ENCODE measurements at places on chromosomes 16 and 17.

- no peak for DNase-seq
Observed at GRCh38 chr16:14117051-14117450, 45.9 kb downstream of the MRTFB start.

DNA sequence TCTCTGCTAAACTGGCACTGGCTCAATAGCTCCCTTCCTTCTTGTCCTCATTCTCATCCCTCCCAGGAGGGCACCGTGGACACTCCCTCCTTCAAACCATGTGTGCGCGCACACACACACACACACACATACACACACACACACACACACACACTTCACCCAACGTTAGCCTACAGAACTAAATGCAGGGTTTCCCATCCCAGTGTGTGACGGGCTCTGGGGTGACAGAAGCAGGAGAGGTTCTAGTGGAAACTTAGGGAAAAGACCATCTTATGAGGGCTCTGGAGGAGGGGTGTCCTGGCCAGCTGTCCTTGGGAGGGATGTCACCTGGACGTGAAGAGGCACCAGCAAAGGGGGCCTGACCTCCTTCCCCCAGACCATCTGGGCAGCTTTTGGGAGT is 19.7 kb downstream of the OSBPL7 start:
- no peak for DNase-seq

DNA sequence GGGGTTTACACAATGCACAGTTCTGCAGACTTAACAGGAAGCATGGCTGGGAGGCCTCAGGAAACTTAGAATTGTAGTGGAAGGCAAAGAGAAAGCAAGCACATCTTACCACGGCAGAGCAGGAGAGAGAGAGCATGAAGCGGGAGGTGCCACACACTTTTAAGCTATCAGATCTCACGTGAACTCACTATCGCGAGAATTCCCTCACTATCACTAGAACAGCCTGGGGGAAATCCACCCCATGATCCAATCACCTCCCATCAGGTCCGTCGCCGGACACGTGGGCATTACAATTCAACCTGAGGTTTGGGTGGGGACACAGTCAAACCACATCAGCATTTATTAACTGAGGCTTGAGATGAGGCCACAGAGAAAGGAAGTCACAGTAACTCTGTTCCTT is 326.7 kb downstream of the C16orf95 start:
- DNase-seq = no peak

DNA sequence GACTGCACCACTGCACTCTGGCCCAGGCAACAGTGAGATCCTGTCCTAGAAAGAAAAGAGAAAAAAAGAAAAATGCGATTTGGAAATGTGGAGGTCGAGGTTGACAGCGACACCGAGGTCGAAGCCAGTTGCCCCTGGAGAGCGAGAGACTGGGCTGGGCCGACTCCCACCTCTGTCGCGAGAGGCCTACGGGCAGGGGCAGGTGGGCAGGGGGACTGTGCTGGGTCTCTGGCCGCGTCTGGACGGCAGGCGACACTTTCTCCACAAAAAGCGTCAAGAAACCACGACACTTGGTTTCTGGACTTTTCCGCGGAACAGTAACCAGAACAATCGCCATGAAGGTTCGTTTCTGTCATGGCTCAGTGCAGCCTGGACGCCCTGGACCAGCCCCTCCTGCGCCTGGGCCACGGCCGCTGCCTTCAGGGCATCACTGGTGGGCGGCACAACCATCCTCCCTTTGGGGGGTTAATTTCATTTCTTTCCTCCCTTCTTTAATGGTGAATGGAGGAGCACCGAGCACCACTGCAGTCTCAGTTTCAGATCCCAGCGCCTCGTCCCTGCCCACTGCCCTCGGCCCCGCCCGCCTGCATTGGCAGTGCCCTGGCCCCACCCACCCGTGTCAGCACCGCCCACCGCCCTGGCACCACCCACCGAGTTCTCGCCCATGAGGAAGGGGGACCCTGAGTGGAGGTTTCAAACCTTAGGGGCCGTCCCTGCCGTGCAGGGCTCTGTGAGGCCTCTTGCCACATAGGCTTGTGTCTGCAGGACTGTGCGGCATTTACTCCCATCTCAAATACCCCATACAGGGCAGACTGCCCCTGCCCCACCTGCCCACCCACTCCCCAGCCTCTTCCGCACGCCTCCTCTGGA is 18.5 kb upstream of the CDH15 start:
- DNase-seq = no peak

DNA sequence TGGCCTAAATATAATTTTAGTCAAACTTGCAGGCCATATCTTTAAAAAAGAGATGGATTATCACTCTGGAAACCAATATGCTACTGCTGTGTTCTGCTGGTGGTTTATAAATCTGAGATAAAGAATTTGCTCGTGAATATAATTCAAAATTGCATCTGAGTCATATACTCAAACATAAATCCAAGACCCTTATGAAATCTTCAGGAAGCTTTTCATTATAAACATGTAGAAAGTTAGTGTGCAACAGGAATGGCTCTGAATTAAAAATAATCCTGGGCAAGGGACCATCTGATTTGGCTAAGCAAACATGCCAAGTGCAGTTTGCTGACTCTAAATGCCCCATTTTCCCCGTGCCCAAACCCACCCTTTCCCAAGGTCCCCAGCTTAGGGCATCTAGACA is 57.3 kb downstream of the TEX2 start:
- DNase-seq = no peak

DNA sequence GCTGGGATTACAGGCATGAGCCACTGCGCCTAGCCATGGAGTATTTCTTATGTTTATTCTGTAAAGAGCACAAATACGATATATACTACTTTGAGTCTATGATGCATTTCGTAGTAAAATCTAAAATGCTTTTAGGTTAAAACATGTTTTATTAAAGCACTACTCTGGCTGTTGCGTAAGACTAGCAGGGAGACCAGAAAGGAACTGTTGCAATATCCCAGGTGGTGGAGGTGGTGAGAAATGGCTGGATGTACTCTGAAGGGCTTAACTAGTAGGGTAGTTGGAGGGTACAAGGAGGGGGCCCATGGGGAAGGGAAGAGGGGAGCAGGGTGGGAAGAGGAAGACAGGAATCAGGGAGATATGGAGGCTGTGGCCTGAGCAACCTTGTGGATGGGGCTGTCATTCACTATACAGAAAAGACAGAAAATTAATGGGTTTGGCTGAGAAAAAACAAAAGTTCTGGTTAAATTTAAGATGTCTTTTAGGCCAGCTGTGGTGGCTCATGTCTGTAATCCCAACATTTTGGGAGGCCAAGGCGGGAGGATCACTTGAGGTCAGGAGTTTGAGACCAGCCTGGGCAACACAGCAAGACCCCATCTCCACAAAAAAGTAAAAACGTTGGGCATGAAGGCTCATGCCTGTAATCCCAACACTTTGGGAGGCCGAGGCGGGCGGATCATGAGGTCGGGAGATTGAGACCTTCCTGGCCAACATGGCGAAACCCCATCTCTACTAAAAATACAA is 35.8 kb downstream of the ST3GAL2 start:
- DNase-seq = no peak

DNA sequence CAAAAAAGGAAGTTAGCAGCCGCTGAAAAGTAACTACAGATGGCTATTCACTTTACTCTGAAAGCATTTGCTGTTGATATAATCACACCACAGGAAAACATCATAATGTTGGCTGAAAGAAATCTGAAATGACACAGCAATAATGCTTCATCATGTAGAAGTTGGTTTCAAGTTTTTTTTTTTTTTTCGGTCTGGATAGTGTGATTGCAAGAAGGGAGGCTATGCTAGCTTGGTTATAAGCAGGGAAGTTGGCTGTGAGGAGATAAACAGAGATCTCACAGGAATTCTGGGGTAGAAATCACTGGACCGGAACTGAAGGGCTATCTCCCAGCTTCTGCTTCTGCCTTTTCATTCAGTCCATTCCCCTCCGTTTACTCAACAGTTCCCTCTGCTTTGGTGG is 57.9 kb downstream of the MYO1D start:
- peak; percentile 70 for DNase-seq

DNA sequence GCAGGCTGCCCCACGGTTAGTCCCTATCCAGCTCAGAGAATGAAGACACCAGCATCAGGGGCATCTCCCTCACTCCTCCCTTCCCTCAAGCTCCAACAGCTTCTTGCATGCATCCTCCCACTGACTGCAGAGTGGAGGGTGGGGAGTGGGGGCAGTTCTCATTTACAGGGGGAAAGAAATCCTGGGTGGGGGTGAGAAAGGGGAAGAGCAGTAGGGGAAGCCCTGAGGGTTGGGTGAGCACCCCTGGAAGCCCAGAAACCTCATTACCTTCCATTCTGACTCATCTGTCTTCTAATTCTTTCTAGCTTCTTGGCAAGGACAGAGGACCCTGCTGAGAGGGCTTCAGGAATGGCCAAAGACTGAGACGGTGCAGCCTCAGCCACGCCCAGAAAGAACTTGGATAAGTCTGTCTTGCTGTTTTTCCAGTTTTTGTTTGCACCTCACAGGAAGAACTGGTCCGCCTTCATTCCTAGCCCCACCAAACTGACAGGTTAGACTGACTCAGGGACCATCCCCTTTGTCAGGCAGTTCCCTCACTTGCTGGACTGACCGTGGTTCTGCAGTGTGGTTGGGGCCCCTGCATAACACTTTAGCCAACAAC is 52.5 kb upstream of the WSB1 start:
- no peak for DNase-seq

DNA sequence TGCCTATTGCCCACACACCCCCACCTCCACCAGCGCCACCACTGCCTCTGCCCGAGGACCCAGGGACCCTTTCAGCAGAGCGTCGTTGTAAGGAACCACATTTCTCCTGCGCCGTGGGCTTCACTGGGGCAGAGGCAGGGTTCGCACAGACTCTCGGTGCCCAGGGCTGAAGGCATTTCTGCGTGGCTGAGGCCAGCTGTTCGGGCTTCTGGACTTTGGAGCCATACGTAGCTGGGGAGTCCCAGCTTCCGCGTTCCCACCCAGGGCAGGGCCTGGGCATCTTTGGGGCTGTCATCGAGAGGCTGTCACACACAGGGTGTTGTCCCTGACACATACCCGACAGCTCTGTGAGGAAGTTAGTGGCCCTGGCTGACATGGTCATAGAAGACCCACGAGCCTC is 16.0 kb upstream of the SMIM5 start:
- DNase-seq = no peak

GRCh38 chr17:80024206-80024972 is 11.3 kb downstream of the TBC1D16 start:
- no peak for DNase-seq

- no peak for DNase-seq
Observed at GRCh38 chr17:3870871-3871306, 22.0 kb downstream of the CAMKK1 start.

GRCh38 chr16:57630931-57631845 is 2.8 kb downstream of the ADGRG1 start:
- DNase-seq = no peak

DNA sequence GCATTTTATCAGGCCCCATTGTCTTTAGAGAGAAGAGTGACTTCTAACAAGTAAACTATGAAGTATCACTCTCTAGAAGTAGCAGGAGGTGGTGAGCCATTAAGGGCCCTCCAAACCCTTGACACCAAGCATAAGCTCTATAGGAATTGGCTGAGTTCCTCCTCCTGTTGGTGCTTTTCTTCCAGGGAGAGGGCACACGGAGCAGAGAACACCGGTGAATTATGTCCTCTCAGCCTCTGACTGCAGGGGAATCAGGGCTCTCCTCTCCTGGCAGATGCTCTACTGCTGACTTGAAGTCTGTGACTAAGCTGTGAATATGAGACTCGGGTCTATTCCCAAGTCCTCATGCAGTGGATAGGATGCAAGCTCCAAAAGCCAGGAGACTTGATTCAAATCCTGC is 32.3 kb downstream of the CHD9 start:
- DNase-seq = no peak

- DNase-seq = no peak
Observed at GRCh38 chr16:4420505-4421105, 4.2 kb upstream of the CORO7 start.

DNA sequence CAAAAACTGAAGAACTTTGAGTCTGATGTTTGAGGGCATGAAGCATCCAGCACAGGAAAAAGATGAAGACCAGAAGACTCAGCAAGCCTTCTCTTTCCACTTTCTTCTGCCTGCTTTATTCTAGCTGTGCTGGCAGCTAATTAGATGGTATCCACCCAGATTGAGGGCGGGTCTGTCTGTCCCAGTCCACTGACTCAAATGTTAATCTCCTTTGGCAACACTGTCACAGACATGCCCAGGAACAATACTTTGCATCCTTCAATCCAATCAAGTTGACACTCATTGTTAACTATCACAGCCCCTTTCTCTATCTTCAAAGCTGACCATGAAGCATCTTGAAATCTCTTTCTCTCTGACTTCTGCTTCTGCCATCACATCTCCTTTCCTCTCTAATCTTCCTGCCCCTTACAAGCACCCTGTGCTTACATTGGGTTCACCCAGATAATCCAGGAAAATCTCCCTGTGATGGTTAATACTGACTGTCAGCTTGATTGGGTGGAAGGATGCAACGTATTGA is 115.9 kb upstream of the CDH13 start:
- no peak for DNase-seq

DNA sequence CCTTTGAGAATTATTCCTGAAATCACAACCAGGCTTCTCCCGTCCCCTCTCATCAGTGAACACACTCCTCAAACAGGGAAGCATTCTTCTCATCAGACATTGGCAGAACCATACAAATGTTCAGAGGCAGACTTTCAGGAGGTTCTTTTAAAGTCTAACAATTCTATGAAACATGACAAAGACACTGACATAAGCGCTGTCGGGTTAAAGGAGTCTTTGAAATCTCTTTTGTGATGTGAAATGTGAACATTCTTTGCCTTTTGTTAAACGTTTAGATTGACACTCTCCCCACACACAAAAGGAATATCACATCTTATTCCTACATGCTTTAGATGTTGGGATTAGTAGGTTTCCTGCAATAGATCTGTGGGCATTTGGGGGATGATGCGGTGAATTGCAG is 63.9 kb downstream of the NETO2 start:
- no peak for DNase-seq

GRCh38 chr16:50718761-50719400 is 23.0 kb upstream of the CYLD start:
- DNase-seq = no peak

All from hematopoietic multipotent progenitor cell treated with erythropoietin and hydrocortisone succinate and interleukin-3 and kit ligand, for 15 days (in vitro differentiated cells).